ENCODE measurements at places on chromosomes 12 and 14.

- no peak for DNase-seq
Measured at GRCh38 chr12:67594888-67595287, 53.7 kb upstream of the DYRK2 start.

GRCh38 chr12:56983386-56983785 is 23.0 kb downstream of the ZBTB39 start:
- DNase-seq = no peak

GRCh38 chr12:118398940-118399339 is 22.6 kb downstream of the SUDS3 start:
- no peak for DNase-seq

DNA sequence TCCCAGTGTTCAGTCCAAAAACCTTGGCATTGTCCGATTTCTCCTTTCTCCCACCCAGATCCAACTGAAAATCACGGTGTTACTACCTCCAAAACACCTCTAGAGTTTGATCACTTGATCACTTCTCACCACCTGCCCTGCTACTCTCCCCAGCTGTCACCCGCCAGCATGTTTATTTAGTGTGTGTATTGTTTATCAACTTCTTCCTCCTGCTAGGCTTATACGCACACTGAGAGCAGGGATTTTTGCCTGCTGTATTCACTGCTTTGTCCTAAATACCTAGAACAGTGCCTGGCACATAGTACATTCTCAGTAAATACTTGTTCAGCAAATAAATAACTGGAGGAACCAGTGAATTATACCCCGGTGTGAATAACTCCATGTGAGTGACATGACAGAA is 5.0 kb downstream of the BDKRB1 start:
- no peak for DNase-seq

DNA sequence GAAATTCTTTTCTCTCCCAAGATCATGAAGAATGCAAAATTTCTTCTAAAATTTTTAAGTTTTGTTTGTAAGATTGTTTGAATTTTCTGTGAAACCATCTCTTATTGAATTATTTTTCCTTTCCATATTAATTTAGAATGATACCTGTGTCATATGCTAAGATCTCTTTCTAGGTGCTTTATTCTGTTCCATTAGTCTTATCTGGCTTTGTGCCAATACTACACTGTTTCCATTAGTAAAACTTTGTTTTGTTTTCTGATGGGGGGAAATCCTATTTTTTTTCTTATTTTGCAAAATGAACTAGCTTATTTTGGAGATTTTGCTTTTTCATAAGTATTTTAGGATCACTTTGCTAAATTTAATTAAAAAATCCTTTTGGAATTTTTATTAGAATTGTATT is 193.9 kb downstream of the FUT8 start:
- no peak for DNase-seq

GRCh38 chr12:66341126-66341525 is 38.8 kb downstream of the HELB start:
- no peak for DNase-seq

DNA sequence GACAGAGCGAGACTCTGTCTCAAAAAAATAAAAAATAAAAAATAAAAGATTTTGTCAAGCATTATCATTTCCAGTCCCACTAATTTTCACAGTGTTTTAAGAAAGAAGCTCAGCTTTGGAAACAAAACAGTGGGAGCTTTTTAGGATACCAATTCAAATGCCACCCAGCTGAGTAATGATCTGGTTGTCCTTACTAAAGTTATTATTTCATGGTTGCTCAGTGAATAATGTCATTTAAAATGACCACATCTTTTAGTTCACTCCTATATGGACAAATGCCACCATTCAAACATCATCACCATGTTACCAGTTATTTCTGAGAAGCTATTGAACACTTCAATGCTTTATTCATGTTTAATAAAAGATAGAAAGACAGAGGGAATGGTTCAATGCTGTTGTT is 365.0 kb downstream of the CCER1 start:
- no peak for DNase-seq

GRCh38 chr14:36020120-36021029 is 156.1 kb downstream of the PTCSC3 start:
- DNase-seq = no peak

DNA sequence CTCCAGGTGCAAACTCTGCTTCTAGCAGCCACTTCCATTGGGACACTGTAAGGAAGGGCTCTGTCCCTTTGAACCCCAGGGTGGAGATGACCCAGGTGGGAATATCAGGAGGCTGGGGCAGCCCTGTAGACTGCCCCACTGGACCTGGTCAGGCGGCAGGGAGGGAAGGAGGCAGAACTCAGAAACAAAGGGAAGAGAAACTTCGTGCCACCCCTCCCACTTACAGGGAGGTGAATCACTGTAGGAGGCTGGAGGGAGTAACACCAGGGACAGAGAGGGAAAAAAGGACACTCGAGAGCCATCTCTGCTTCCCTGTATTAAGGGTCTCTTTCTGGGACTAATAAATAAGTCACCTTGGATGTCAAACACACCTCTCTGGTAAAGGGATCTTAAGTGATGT is 37.4 kb downstream of the ISCA2 start:
- DNase-seq = no peak

DNA sequence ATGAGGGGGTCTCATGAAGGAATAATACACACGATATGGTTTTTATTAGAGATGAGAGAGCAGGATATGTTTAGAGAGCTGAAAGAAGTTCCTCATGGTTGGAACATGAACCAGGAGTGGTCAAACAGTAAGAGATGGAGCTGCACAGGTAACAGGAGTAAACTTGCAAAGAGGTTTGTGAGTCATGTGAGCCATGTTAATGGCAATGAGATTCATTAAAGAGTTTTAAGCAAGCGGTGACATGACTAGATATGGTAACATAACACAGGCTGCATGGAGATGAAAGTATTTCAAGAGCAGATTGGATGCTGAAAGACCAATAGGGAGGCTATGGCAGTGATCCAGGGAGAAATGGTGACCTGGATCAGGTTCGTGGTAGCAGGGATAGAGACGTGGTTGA is 62.6 kb upstream of the SSTR1 start:
- no peak for DNase-seq

GRCh38 chr12:109741970-109742703 is 28.5 kb downstream of the FAM222A start:
- DNase-seq = no peak
